ENCODE measurements at places on chromosomes 4 and X.

- DNase-seq: no peak
Measured at GRCh38 chr4:3703677-3704521, 62.3 kb upstream of the ADRA2C start.

DNA sequence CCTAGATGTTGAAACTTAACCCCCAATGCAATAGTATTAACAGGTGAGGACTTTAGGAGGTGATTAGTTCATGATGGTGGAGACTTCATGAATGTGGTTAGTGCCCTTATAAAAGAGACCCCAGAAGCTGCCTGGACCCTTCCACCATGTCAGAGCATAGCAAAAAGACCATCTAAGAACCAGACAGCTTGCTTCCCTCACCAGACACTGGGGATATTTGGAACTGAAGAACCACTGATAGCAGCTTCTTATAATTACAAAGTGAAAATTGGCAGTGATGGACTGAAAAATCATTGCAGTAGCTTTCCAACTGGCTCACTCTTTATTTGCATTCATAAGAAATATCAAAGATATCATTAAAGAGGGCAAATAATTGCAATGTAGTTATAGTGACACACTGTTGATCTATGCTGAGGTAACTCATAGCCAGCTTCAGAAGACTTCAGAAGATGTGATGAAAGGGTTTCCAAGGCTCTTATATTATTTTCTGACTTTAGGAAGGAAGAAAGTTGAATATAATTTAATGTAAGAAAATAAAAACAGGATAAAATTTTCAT, 5.8 kb downstream of the RASSF6 start:
- no peak for DNase-seq

DNA sequence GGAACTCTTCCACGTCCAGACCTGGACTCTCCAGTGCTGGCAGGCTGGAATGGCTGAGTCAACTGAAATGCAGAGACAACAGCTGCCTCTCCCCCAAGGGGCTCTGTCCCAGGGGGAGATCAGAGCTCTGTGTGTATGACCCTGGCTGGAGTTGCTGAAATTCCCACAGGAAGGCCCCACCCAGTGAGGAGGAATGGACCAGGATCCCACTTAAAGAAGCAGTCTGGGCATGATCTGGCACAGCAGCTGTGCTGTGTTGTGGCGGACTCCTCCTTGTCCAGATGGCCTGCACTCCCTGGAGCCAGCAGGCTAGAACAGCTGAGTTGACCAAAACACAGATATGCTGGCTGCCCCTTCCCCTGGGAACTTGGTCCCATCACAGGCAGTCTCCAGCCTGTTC, 25.4 kb downstream of the C4orf17 start:
- DNase-seq: no peak

DNA sequence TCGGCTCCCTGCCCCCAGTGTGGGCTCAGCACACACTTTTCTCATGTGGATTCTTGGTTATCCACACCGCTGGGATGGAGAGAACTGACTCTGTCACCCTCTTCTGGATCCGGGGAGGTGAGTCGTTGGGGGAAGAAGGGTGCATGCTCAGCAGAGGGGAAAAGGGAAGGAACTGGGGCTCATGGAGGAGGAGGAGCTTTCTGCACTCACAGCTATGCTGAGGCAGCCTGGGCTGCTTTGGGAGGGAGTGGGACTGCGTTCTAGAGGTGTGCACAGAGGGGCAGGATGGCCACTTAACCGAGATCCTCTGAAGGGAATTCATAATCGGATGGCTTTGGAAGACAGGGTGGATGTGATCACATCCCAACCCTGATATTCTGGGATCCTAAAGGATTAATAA, 51.6 kb downstream of the RTL5 start:
- DNase-seq: no peak

DNA sequence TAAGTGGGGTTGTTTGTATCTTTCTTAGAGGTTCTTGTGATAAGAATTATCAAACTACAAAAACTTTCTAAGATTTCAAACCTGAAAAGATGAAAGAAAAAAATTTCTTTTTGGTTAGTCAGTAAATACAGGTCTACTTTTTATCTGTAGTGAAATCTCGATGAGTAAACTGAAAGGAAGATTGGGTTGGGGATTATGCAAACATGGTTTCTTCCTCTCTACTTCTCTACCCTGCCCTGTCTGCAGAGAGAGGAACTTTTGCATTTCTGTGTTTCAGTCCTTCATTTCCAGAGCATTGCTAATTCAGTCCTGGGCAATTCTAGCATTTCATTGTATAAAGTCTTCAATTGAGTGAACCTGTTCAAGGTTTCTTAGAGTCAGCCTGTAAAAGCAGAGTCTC, 51.6 kb upstream of the IL2 start:
- DNase-seq: no peak

- no peak for DNase-seq
Measured at GRCh38 chr4:107743532-107743931, 23.5 kb upstream of the PAPSS1 start.

- no peak for DNase-seq
Measured at GRCh38 chr4:88054229-88054628, 46.8 kb downstream of the PKD2 start.

DNA sequence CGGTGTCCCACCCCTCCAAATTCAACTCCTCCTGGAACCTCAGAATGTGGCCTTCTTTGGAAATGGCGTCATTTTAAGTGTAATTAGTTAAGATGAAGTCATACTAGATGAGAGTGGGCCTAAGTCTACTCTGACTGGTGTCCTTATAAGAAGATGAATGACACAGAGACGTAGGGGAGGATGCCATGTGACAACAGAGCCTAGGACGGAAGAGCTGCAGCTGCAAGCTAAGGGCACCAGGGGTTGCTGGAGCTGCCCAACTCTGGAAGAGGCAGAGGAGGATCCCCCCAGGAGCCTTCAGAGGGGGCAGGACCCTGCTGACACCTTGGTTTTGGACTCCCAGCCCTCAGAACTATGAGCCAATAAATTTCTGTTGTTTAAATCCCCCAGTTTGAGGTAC, 115.1 kb downstream of the STK32B start:
- DNase-seq: no peak

DNA sequence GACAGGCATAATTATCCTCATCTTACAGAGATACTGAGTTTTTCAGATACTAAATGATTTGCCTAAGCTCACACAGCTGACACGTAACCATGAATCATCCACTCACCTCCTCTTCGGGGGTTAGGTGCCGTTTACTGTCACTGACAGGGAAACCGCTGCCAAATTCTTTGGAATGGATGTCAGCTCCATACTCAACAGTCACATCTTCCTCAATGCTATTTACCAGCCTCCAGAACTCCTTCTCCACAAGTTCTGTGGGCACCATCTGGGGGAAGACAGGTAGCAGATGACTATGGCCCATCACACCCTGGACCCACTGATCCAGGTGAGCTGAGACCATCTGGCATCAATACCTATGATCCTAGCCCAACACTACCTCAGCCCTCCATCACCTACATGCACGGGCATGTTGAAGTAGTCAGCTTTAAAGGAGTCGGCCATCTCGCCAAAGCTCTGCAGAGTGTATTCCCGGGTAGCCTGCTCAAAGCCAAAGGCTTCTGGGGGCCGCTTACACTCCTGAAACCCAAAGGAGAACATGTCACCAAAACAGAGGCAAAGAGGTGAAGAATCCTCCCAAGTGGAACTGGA, 13.5 kb downstream of the KDM5C start:
- no peak for DNase-seq

GRCh38 chr4:3287972-3288570, 4.8 kb upstream of the RGS12 start:
- no peak for DNase-seq

GRCh38 chr4:33714971-33715370, 2529.3 kb downstream of the ARAP2 start:
- DNase-seq: no peak

GRCh38 chr4:829761-830600, 4.1 kb upstream of the CPLX1 start:
- no peak for DNase-seq

- no peak for DNase-seq
Measured at GRCh38 chr4:176611951-176612350, 180.8 kb downstream of the VEGFC start.

- DNase-seq: peak; percentile 0
Measured at GRCh38 chrX:57451426-57452020, 140.3 kb upstream of the ZXDB start.

- no peak for DNase-seq
Measured at GRCh38 chr4:61507091-61507490, 307.0 kb downstream of the ADGRL3 start.

DNA sequence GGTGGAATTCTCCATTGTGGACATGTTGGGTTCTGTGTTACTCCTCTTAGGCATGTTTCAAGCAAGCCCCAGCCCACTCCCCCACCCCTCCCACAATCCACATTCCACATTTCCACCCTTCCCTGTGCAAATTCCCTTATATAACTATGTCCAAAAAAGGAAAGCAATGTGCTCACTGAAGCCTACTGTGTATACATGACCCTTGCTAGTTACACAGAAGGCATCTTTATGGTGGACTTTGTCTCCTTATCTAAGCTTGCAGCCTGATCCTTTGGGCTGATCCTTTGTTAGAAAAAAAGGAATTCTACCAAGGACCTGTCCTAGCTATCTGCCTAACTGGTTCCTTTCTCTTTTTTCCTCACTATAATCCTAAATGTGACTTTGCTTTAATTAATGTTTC, 796.8 kb downstream of the NLGN4X start:
- DNase-seq: no peak

- DNase-seq: no peak
Measured at GRCh38 chr4:148770848-148771247, 328.6 kb upstream of the NR3C2 start.

- no peak for DNase-seq
Measured at GRCh38 chr4:172480471-172480870, 667.3 kb downstream of the GALNTL6 start.

DNA sequence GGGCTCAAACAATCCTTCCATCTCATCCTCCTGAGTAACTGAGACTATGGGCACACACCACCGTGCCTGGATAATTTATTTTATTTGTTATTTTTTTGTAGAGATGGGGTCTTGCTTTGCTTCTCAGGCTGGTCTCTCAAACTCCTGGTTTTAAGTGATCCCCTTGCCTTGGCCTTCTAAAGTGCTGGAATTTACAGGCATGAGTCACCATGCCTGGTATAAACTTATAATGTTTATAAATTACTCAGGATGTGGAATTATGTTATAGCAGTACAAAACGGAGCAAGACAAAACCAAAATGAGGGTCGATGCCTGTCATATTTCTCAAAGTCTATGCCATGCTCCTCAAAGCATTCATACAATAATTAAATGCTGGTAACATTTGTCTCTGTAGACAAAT, 29.8 kb upstream of the TEX13C start:
- DNase-seq: no peak

GRCh38 chrX:104137496-104137895, 19.3 kb downstream of the SLC25A53 start:
- DNase-seq: no peak

- no peak for DNase-seq
Measured at GRCh38 chr4:42513748-42514492, 116.6 kb downstream of the SHISA3 start.

DNA sequence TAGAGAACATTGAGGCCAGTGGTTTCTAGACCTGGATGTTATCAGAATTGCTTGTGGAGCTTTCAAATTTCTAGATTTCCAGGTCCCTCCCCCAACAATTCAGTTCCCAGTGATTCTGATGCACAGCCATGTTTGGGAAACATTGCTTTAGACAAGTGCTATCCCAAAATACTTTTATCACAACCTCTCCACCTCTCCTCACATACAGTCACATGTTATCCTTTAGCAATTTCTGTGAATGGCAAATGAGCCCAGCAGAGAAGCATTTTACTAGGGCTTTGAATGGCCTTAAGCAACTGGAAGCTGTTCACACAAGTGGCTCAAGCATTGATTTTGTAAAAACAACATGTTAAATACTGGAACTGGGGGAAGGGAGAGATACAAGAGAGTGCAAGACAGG, 29.7 kb downstream of the DCX start:
- no peak for DNase-seq

DNA sequence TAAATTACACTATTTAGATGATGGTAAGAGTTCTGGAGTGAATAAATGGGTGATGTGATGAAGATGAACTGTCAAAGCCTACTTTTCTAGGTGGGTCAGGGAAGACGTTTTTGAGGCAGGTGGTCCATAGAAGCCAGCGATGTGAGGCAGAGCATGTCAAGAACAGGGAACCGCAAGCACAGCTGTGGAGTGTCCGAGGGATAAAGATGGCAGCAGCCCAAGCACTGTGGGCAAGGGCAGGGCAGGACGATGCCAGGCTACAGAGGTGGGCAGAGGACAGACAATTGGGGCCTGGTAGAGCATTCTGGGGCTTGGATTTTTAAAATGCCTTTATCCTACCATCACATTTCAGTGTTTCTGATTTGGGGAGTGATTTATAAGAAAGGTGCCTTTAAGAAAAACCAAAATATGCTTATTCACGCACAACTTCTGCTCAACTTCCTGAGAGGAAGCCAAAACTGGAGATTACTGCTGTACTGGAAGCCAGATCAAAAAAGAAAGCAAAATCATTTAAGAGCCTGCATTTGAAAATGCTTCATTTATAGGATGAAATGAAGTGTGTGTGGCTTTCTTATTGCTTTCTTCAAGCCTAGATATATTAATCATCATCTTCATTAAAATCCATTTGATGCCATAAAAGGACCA, 119.0 kb upstream of the WDR17 start:
- no peak for DNase-seq

DNA sequence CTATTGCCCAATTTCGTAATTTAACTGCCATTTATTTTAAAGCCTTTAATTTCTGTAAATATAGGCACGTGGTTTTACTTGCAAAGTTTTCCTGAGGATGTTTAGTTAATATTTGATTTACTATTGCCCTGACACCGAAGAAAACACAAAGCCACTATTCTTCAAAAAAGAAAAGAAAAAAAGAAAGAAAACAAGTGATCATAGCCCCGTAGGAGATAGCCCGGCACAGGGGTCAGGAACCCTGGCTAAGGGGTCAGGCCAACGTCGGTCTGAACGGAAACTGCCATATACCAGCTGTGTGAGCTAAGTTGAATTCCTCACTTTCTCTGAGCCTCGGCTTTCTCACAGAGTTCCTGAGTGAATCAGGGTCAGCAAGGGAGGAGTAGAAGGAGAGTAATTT, 17.7 kb upstream of the LAMP2 start:
- peak; percentile 8 for DNase-seq

- no peak for DNase-seq
Measured at GRCh38 chr4:75702919-75703411, 21.4 kb upstream of the USO1 start.

DNA sequence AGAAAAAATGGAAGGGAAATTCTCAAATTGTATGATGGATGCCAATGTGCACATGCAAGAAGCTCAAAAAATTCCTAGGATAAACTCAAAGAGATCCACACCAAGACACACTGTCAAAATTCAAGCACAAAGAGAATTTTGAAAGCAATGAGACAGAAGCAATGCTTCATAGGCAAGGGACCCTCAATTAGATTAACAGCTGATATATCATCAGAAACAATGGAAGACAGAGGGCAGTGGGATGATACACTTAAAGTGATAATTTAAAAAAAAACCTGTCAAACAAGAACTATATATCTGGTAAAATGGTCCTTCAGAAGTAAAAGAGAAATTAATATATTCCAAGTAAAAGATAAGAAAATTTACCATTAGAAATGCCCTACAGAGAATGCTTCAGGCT, 306.3 kb upstream of the PCDH7 start:
- no peak for DNase-seq
